ENCODE measurements at places on chromosomes 3 and 15.

GRCh38 chr3:52527732-52528585 lies 5.7 kb downstream of the NT5DC2 start:
- no peak for DNase-seq

DNA sequence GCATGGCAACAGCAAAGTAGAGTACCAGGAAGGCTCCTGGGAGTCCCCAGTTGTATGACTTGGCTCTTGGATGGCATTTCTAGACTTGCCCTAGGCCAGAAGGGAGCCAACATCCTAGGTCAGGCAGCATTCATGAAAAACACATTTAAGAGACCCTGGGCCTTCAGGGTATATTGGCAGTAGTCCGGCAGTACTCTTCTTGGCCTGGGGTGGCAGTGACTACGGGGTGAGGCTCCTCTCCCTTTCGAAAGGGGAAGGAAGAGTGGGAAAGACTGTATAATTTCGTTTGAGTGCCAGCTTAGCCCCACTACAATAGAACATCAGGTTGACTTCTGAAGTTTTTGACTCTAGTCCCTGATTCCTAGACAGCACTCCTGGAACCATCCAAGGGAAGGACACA lies 136.4 kb downstream of the ZIC4 start:
- no peak for DNase-seq

DNA sequence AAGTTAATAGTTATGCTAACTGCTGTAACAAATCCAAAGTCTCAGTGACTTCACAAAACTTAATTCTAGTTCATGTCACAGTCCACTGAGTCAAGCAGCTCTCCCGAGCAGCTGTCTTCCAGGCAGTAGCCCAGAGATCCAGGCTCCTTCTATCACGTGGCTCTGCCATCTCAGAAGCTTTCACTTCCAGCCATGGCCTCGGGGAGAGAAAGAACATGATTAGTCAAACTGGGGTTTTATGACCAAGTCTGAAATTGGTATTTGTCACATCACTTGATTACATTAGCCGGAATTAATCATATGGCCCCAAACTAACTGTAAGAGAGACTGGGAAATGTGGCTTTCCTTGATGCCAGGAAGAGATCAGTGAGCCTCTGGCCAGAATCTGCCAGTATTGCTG lies 70.2 kb upstream of the DGKG start:
- no peak for DNase-seq

DNA sequence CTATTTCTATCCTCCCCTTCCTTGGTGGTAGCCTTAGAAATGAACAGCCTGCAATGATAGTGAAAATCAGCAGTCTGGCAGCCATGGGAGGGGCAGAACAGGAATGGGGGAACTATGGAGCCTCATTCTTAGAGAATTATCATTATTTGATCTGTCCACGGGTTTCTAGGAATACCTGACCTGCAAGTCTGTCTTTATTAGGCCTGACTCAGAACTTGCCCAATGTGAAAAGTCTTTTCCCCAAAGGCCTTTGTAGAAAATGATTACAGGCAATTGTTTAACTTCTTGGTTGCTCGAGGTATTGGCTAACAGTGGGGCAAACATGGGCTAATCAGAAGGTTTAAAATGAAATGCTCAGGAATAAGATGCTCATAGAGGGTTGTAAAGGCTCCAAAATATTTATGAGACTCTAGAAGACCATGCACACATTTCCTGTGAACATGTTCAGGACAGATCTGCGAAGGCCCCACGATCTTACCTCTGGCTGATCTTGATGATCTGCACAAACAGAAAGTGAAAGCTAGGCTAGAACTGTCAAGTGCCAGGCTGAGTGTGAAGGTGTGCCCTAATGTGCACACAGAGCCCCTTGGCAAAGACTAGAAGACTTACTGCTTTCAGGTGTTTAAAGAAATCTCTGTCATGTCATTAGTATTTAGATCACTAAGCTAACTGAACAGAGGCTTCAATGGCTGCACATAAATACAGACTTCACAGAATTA lies 39.6 kb upstream of the LAMP3 start:
- DNase-seq, result no peak

- DNase-seq, result no peak
Measured at GRCh38 chr15:89192766-89193165, 28.6 kb downstream of the RLBP1 start.

DNA sequence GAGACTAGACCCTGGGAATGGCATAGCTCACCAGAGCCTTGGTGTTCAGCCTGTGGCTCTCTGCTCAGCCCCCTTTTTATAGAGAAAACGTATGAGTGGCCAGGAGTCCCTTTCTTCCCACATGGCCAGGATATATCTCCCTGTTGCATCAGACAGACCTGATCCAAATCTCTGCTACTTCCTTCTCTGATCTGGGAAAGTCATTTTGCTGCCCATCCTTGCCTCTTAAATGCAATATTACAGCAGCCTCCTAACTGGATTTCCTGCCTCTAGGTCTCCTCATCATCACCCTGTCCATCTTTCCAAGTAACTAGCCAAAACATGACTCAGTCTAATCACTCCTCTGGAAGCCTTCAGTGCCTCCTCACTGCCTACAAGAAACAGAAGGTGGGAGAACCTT lies 42.9 kb downstream of the CTDSPL start:
- DNase-seq, result no peak

GRCh38 chr3:114260152-114260551 lies 22.8 kb upstream of the ZNF80 start:
- DNase-seq, result no peak

DNA sequence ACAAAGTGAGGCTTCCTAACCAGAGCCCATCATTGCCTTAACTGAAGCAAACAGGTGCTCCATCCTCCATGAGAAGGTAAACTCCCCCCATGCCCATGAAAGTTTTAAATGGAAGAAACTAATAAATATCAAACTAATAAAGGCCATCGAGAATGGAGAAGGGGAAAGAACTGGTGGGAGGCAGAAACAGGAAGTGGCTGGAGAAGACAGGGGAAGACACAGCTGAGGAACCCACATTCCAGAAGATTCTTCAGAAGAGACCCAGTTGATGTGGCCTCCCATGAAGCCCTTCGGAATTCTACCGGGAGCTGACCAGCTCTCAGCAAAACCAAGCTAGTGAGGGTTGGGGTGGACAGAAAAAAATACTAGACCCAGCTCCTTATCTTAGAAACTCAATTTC lies 41.6 kb downstream of the SH3BP5 start:
- no peak for DNase-seq

DNA sequence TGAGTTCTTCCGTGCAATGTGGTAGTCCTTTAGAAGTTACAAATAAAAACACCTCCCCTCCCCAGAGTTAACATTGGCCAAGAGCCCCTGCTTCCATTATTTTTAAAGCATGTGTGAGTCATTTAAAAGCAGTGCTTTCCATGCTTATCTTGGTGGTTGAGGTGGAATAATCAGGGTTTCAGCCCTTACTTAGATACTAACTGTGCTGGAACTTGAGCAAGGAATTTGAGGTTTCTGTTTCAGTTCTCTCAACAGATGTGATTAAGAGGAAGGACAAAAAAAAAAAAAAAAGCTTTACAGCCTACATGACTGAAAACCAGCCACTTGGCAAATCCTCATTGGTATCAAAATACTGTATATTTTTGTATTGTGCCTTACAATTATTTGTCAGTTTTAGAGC lies 64.5 kb downstream of the CGNL1 start:
- no peak for DNase-seq

DNA sequence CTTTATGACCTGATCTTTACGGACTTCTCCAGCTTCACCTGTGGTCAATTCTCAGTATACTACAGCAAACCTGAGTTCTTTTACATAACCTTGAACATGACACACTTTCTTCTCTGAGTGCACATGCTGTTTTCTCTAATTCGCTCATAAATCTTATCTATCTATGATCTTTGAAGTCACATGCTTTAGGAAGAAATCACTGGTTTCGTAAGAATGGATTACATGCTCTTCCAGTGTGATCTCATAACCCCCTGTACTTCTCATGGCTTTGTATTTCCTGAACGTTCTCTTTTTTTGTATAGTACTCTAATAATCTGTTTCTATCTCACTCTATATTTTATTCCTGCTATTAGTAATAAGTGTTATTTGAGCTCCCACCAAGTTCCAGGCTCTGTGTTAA lies 1165.2 kb downstream of the TBL1XR1 start:
- no peak for DNase-seq

GRCh38 chr15:87944050-87944449 lies 312.5 kb downstream of the NTRK3 start:
- DNase-seq, result no peak

GRCh38 chr3:34189133-34189532 lies 390.7 kb downstream of the PDCD6IP start:
- no peak for DNase-seq

- no peak for DNase-seq
Measured at GRCh38 chr3:143170074-143170473, 50.5 kb downstream of the CHST2 start.

- DNase-seq, result no peak
Measured at GRCh38 chr3:40427045-40427669, 30.0 kb upstream of the RPL14 start.

DNA sequence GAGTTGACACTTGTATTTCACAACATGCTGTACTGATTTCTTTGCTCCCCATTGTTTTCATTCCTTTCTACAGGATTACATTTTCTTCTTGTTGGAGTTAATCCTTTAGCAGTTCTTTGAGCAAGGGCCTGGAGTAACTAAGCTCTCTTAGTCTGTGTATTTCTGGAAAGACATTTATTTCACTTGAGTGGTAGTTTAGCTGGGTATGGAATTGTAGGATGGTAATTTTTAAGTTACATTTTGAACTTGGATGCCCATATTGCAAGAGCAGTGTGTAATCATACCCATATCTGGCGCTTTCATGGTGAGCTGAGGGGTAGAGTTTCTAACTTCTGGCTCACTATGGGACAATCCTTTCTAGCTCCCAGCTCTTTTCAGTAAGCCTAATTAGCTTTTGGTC lies 74.6 kb downstream of the SLC6A11 start:
- no peak for DNase-seq

- no peak for DNase-seq
Measured at GRCh38 chr3:122810734-122811133, 15.9 kb downstream of the SLC49A4 start.

GRCh38 chr3:173930251-173930650 lies 532.7 kb downstream of the NLGN1 start:
- DNase-seq, result no peak

DNA sequence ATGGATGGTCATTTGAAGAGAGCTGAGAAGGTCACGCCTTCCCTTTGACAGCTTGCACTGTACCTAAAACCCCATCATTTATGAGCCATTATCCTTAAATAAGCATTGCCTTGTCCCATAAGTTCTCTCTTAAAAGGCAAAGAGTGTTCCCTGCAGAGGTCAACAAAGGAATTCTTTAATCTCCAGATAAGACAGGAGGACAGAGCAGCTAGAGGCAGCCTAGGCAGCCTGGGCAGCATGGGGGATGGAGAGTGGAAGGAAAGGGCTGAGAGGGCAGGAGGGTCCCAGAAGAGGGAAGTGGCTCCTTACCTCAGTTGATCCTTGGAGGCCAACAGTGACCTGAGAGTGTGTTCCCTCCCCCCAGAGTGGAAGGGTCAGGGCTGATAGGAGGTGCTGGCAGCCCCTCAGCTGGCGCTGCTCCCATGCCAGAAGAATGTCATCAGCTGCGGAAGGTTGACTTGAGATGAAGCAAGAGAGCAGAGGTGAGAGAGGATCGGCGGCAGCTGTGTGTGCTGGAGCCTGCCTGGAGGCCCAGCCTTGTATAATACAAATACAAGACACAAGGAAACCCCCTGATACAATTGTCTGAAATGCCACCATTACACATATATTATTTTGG lies 12.8 kb downstream of the KBTBD13 start:
- no peak for DNase-seq

GRCh38 chr3:42192334-42193200 lies 73.4 kb downstream of the CCK start:
- DNase-seq, result no peak

GRCh38 chr15:85630311-85630710 lies 164.4 kb downstream of the KLHL25 start:
- no peak for DNase-seq

DNA sequence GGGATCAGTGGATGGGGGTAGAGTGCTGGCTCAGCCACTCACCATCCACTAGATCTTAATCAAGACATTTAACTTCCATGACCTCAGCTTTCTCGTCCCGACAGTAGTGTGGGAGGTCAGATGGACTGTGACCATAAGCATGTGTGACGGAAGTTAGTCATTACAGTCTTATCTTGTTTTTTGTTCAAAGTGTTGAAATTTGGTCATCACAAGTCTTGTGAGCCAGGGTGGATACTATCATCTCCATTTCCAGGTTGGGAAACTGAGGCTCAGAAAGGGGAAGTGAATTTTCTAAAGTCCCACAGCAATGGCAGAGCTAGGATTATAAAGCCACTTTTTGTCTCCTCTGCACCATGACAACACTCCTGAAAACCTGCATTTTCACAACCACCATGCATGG lies 32.0 kb upstream of the ITGA11 start:
- no peak for DNase-seq

DNA sequence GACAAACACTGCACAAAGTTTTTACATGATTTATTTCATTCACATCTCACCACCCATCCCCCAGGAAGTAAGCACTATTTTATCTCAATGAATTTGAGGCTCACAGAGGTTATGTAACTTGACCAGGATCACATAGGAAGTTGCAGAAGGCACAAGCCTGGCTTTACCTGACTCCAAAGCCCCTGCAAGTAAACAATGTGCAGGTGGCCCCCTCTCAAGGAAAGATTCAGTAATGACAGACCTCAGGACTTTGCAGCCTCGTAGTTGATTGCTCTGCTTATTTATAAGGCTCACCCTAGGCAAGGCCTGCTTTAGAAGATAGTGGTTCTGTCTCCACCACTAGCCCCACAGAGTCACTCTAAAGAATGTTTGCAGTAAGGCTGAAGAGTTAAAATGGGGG lies 79.8 kb upstream of the MDFIC2 start:
- DNase-seq, result no peak

GRCh38 chr3:27880969-27881892 lies 159.1 kb upstream of the EOMES start:
- DNase-seq, result peak; percentile 20

DNA sequence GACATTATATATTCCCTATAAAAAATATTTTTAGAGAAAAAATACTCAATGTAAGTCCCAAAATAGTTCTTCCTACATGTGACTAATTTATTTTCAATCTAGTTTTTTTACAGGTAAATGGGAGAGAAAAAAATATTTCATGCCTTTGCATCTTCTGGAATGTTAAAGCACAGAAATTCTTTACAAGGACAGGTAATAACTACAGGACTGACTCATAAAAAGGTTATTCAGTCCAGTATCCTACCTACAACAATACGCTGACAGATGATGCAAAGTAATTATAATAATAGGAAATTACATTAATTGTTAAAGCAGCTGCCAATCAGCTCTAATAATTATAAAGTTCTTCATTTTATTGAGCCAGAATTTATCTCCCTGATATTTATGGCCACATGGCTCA lies 147.5 kb downstream of the MYO9A start:
- no peak for DNase-seq

GRCh38 chr3:15572138-15572537 lies 29.2 kb downstream of the HACL1 start:
- DNase-seq, result no peak

GRCh38 chr3:131806736-131807135 lies 228.1 kb downstream of the CPNE4 start:
- DNase-seq, result no peak

DNA sequence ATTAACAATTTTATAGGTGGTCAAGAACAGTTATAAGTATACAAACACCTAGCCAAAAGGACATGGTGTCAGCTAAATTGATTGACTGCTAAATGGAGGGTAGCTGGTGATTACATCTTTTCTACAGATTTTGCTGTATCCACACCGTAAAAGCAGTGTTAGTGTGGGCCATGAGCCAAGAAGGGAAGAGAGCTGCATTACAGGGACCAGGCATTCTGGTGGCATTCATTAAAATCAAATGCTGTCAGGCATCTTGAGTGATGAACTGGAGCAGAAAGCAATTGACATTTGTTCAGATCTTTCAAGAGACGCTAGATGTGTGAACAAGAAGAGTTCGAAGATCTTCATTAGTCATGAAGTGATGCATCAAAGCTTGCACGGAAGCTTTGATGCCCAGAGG lies 177.9 kb downstream of the ARPP21 start:
- no peak for DNase-seq
